ENCODE measurements at places on chromosomes 3 and 15.

- DNase-seq: peak; percentile 45
These were observed 136.3 kb upstream of the LRRFIP2 start for GRCh38 chr3:37310666-37311050.

DNA sequence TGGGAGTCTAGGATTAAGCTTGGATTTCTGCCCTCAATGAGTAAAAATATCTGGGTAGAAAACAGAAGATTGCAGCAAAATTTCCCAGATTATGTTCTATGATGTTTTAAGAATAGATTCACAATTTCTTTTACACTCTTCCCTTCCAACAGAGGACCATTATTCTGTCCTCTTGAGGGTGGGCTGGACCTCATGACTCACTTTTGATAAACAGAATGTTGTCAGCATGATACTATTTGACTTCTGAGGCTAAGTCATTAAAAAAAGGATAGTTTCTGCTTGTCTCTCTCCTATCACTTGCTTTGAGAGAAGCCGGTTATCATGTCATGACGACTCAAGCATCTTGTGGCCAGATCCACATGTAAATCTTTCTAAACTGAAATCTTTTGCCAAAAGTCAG lies 396.2 kb upstream of the CDIN1 start:
- no peak for DNase-seq

DNA sequence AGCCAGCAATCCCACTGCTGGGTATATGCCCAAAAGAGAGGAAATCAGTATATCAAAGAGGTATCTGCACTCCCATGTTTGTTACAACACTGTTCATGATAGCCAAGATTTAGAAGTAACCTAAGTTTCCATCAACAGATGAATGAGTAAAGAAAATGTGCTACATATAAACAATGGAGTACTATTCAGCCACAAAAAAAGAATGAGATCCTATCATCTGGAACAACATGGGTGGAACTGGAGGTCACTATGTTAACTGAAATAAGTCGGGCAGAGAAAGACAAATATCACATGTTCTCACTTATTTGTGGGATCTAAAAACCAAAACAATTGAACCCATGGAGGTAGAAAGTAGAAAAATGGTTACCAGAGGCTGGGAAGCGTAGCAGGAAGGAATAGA lies 108.2 kb downstream of the TBC1D5 start:
- DNase-seq: no peak

- peak; percentile 25 for DNase-seq
These were observed 72.4 kb downstream of the CHDH start for GRCh38 chr3:53773611-53774368.

- no peak for DNase-seq
These were observed 16.2 kb downstream of the ACVR2B start for GRCh38 chr3:38469852-38470251.

GRCh38 chr3:194272861-194273742 lies 78.0 kb downstream of the CPN2 start:
- peak; percentile 84 for DNase-seq

- DNase-seq: no peak
These were observed 129.4 kb downstream of the PGPEP1L start for GRCh38 chr15:98878172-98878571.

- DNase-seq: no peak
These were observed 30.2 kb downstream of the NR2F2 start for GRCh38 chr15:96360581-96361308.

- DNase-seq: peak; percentile 23
These were observed 11.9 kb upstream of the TM4SF4 start for GRCh38 chr3:149462581-149463011.

DNA sequence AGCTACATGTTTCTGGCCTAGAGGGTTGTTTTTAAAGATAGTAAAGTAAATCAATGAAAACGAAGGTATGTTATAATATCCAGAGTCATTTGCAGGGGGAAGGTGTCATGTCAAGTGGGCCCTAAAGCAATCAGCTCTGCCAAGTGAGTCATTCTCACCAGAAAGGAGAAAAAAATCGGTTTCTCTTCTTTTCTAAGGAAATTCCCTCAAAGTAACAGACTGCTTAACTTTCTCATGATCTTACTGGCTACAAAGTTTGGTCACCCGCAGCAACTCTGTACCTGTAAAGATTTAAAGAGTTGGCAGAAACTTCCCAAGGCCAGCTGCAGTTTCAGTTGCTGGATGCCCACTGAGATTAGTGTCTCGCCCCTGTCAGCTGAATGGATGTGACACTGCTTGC lies 5.5 kb upstream of the FSIP1 start:
- peak; percentile 67 for DNase-seq

- peak; percentile 88 for DNase-seq
These were observed 66.6 kb downstream of the P3H2 start for GRCh38 chr3:190053919-190054672.

- peak; percentile 67 for DNase-seq
These were observed 191.5 kb downstream of the CHST2 start for GRCh38 chr3:143311096-143311495.

DNA sequence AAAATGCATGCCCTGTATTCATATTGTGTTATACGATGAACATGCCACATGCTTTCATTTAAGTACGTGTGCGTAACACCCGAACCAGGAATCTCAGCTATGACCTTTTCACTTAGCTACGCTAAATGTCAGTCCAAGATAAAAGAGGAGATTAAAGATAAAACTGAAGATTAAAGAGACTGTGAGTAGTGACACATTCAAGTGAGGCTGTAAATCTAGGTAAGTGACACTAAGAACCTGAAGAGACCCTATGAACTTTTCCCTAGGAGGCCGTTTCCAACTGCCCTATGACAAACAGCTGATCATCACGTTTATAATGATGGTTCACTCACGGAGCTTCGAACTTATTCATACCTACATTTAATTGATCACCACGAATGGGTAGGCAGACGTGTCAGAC lies 32.2 kb downstream of the TFRC start:
- DNase-seq: no peak

DNA sequence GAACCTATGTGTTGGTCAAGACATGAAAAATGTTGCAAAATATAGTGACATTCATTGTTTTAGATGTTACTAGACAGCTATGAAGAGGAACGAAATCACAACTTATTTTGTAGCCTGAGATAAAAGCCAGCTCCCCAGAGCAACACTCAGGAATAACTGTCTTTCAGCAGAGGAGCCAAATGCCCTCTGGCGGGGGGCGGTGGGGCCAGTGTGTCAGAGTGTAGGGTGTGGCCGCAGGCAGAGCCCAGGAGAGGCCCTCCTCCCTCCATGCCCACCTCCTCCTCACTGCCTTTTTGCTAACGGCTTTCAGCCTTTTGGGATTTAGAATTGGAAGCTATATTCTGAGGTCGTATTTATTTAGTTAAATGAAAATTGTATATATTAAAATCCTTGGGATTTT lies 16.9 kb downstream of the APOD start:
- peak; percentile 45 for DNase-seq

GRCh38 chr3:190558316-190558715 lies 44.4 kb downstream of the IL1RAP start:
- DNase-seq: no peak

DNA sequence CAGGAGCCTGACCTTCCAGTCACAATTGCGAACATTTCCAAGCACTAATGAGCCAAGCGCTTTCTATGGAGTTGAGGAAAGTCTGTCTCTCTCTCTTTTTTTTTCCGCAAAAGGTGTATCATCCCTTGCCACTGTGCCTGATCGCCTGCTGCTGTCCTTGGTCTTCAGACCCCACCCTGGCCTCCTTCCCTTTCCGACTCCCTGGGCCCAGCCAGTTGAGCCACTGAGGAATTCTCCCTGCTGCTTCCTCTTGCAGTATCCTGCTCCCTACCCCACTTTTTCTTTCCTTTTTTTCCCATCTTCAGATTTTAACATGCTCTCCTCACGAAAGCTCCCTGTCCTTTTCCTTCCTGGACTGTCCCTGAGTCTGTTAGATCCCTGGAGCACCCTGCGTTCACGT lies 396.5 kb upstream of the C2CD4B start:
- no peak for DNase-seq

- DNase-seq: no peak
These were observed 66.4 kb upstream of the TRA2B start for GRCh38 chr3:186004209-186004608.

GRCh38 chr3:194858382-194858781 lies 172.7 kb downstream of the FAM43A start:
- no peak for DNase-seq

- DNase-seq: no peak
These were observed 673.2 kb upstream of the BCHE start for GRCh38 chr3:166510382-166510781.

GRCh38 chr15:48469271-48469670 lies 138.0 kb downstream of the DUT start:
- DNase-seq: no peak

DNA sequence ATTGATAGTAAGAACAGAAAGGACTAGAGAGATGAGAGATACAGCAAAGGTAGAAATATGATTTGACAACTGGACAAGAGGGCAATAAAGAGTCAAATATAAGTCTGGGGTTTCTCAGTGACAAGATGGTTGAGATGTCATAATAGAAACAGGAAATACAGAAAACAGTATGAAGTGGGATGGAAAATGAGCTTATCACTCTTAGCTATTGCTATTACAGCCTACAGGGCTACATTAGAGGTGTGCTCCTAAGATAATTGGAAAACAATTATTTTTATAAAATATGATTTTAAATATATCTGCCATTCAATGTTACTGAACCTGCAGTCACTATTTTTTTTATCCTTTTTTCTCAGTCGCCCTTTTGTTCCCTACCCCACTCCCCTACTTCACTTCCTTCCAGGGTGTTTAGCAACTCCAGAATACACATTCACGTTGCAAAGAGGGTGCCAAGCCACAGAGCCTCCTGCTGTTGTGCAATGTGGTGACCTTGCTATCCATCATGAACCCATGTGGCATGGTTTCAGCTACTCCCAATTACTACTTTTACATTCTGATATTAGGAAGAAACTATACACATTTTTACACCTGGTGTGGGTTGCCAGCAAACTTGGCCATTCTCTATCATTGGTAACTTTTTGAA lies 6.0 kb downstream of the NRG4 start:
- peak; percentile 23 for DNase-seq

DNA sequence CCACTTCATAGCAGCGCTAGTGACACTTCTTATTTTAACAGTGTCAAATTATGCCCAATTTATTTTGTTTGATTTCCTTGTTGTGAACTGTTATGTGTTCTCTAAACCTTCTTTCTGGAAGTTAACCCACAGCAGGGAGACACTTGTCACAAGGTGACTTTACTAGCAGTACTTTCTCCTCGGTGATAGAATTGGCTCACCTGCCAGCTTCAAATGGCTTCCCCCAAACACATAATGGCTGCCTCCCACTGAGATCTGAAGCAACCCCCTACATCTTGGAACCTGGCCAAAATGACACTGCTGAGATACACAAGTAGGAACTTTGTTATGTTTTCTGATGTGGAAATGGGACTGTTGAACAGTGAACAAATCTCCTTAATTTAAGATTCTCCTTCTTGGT lies 238.8 kb upstream of the DPH6 start:
- DNase-seq: peak; percentile 1

- DNase-seq: peak; percentile 59
These were observed 8.6 kb upstream of the STX19 start for GRCh38 chr3:94036909-94037507.

- no peak for DNase-seq
These were observed 42.0 kb downstream of the FRMD4B start for GRCh38 chr3:69343875-69344274.

DNA sequence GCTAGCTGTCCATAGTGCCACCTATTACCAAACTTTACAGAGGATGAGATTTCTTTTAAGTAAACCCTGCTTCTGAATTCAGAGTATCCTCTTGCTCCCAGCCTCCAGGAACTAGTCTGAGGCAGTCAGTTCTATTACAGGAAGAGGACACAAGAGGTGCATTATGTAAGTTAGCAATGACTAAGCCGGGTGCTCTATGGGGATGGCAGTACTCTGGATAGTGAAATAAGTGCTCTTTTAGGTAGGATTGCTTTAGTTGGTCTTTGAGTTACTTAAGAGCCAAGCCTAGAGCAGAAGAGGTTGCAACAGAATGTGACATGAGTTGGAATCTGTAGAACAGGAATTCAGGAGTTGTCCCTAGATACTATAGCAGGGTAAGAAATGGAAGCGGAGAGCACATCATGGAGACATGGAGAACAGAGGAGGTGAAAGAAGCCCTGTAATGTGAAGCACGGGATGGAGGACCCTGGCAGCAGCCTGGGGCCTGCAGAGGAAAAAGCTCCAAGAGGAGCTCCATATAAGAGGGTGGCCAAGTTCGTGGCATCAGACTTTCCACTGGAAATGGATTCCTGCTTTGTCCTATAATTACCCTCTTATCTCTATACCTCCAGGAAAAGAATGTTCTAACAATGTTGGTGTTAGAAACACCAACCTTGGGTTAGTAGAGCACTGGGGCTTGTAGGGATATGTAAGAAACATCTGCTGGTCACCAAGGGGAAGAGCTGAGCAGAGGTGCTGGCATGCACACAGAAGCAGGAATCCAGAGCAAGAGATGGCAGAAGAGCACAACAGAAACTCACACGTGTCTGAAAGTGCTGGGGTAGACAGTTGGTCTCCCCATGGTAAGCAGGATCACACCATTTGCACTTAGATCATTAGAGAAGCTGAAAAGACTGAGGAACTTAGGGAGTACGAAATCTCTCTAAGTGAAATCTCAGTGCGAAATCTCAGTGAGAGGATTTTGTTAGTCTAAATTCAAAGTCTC lies 851.1 kb downstream of the FHIT start:
- no peak for DNase-seq

GRCh38 chr3:113536627-113537101 lies 4.3 kb downstream of the SIDT1 start:
- DNase-seq: no peak

DNA sequence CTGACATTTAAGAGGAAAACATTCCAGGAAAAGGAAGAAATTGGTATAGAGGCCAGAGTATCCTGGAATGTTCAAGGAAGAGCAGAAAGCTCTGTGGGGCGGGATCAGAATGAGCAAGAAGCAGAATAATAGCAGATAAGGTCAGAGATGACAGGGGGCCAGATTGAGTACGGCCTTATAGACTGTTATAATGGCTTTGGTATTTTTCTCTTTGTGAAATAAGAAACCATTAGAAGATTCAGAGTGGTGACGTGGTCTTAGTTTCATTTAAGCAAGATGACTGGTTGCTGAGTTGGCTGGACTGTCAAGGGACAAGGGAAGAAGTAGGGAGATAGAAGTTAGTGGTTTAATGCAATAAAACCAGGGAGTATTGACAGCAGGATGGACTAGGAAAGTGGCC lies 218.3 kb upstream of the SOX2 start:
- DNase-seq: no peak

DNA sequence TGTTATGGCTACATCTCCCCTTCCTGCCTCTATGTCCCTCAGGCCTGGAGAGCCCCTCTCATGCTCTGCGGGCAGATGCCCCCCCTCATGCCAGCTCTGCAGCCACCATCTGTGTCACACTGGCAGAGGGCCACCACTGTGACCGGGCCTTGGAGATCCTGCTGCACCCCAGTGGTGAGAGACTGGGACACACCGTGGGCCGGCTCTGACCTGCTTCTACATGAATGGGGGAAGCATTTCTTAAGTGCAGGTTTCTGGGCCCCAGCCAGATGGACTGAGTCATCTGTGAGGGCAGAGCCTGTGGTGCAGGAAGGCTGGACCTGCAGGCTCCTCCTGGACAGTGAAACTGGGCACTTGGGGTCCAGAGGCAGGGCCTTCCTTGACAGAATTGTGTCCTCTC lies 4.8 kb downstream of the VWA5B2 start:
- DNase-seq: peak; percentile 83

GRCh38 chr3:124063197-124063909 lies 71.4 kb upstream of the ROPN1 start:
- DNase-seq: peak; percentile 31

Measured in RPMI7951 (cell line).